ENCODE measurements at places on chromosomes 7 and 10. TPM values are rescaled to one million over a fixed set of nuclear protein-coding genes. Genes with fewer than 3 reads are reported as not detected.

HSPA12A gene
- 23.6 TPM for total RNA-seq

GRCh38 chr7:37153376-37153775, 295.3 kb downstream of the ELMO1 start:
- no peak for DNase-seq
- no peak overlapping the region for H3K27ac ChIP-seq
- H3K36me3 ChIP-seq: no peaks in the 10 kb centered on the region
- no peak overlapping the region for H3K4me3 ChIP-seq
- no peaks in the 10 kb centered on the region for H3K27me3 ChIP-seq

OR2A5 gene
- not detected for total RNA-seq

PDAP1 gene
- 86.4 TPM for total RNA-seq

LGI1 gene
- total RNA-seq: not detected

SLC29A3 gene
- 12.0 TPM for total RNA-seq

- H3K4me1 ChIP-seq: no peaks in the 10 kb centered on the region
- no peak overlapping the region for H3K27ac ChIP-seq
- no peak overlapping the region for H3K4me3 ChIP-seq
- no peaks in the 10 kb centered on the region for H3K36me3 ChIP-seq
- DNase-seq: no peak
Observed at GRCh38 chr10:1097436-1097835, 41.3 kb downstream of the WDR37 start.

DNA sequence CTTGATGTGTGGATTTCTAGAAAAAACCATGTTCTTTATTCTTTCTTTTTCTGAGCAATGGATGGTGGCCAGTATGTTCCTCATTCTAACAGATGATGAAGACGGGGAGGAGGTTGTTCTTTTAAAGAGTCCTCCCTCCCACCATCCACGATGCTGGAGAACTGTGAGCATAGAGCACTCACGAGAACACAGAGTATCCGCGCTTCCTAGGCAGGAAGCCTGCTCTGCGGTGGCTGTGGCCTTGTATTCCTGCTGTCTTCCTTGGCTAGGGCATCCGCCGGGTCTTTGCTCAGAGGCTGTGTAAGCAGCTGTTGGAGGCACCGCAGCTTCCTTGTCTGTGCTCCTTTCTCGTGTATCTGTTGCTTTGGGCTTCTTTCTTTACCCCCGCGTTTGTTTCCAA, 214.2 kb downstream of the CCDC3 start:
- H3K27ac ChIP-seq: no peak overlapping the region
- no peak overlapping the region for H3K4me3 ChIP-seq
- no peaks in the 10 kb centered on the region for H3K4me1 ChIP-seq
- no peaks in the 10 kb centered on the region for H3K27me3 ChIP-seq
- no peak for DNase-seq

DNA sequence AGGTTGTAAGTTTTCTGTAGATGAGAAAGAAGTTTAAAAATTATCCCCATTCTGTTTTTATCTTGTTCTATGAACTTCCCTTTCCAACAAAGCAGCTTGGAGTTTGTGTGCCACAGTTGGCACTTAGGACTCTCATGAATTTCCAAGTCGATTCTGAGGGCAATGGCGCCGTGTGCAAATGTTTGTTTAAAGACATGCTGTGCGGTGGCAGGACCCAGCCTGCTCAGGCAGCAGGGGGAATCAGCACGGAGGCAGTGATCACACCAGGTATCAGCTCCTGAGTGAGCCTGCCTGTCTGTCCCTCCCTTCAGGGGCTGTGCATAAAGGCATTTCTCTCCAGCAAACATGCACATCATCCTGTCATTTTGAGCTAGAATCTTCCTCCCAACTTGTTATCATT, 109.8 kb upstream of the WDR11 start:
- no peak overlapping the region for H3K27ac ChIP-seq
- H3K4me3 ChIP-seq: no peak overlapping the region
- H3K4me1 ChIP-seq: no peaks in the 10 kb centered on the region
- peaks cover 17% of the 10 kb centered on the region for H3K27me3 ChIP-seq
- H3K36me3 ChIP-seq: no peaks in the 10 kb centered on the region

DNA sequence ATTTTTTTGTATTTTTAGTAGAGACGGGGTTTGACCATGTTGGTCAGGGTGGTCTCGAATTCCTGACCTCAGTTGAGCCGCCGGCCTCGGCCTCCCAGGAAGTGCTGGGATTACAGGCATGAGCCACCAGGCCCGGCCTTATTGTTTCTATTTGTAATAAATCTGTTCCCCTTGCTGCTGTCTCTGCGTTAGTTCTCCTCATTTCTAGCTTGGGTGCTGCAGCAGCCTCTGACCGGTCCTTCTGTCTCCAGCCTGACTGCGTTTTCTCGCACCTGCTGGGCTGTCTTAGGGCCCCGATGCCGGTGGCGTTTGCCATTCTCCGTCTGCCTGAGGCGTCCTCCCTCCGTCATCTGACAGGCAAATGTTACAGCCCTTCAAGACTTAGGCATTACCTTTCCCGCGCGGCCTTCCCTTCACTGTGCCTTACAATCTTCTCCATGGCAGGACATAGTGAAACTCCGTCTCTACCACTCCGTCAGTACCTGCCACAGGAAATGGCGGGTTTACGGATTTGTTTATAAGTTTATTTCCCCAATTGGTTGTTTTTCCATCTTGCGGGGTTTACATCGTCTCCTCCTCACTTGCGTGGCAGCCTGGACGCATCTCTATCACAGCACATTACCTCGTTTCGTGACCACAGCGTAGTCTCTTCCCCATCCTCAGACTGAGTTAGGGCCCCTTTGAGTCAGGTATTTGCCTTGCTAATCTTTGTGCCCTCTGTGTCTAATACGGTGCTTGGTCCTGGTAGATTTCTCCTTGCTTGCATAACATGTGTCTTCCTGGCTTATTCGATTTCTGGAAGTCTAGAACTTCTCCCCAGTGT, 2.3 kb upstream of the GIMAP8 start:
- H3K36me3 ChIP-seq: no peaks in the 10 kb centered on the region
- no peaks in the 10 kb centered on the region for H3K27me3 ChIP-seq
- H3K4me1 ChIP-seq: no peaks in the 10 kb centered on the region
- no peak for DNase-seq
- H3K4me3 ChIP-seq: no peak overlapping the region

MLLT10 gene
- total RNA-seq: 58.0 TPM

- no peak overlapping the region for H3K4me3 ChIP-seq
- DNase-seq: no peak
- H3K27ac ChIP-seq: no peak overlapping the region
- no peaks in the 10 kb centered on the region for H3K4me1 ChIP-seq
- H3K36me3 ChIP-seq: no peaks in the 10 kb centered on the region
Observed at GRCh38 chr7:71208881-71209280, 76.9 kb downstream of the GALNT17 start.

GRCh38 chr7:77362905-77363304, 53.2 kb downstream of the GSAP start:
- no peaks in the 10 kb centered on the region for H3K27me3 ChIP-seq
- H3K4me1 ChIP-seq: no peaks in the 10 kb centered on the region

OR6B1 gene
- not detected for total RNA-seq

DNA sequence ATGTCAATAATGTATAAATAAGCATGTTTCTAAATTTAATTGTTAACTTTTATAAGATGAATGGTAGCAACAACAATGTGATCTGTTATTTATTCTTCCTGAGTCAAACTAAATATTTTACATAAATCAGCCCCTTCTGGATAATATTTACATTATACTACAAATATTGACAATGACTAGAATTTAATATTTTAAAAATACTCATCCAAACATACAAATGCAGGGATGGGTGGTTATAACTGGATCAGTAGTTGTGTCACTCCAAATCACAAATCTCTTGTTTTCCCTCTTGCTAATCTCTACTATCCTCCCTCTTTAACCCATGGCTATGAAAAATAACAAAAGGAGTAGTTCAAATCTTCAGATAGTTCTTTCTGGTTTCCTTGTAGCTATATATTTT, 407.0 kb downstream of the HTR7 start:
- DNase-seq: no peak
- no peaks in the 10 kb centered on the region for H3K36me3 ChIP-seq
- H3K4me3 ChIP-seq: no peak overlapping the region
- H3K27ac ChIP-seq: no peak overlapping the region
- H3K27me3 ChIP-seq: no peaks in the 10 kb centered on the region

SDHAF3 gene
- total RNA-seq: 4.3 TPM

BBIP1 gene
- 23.6 TPM for total RNA-seq

DNA sequence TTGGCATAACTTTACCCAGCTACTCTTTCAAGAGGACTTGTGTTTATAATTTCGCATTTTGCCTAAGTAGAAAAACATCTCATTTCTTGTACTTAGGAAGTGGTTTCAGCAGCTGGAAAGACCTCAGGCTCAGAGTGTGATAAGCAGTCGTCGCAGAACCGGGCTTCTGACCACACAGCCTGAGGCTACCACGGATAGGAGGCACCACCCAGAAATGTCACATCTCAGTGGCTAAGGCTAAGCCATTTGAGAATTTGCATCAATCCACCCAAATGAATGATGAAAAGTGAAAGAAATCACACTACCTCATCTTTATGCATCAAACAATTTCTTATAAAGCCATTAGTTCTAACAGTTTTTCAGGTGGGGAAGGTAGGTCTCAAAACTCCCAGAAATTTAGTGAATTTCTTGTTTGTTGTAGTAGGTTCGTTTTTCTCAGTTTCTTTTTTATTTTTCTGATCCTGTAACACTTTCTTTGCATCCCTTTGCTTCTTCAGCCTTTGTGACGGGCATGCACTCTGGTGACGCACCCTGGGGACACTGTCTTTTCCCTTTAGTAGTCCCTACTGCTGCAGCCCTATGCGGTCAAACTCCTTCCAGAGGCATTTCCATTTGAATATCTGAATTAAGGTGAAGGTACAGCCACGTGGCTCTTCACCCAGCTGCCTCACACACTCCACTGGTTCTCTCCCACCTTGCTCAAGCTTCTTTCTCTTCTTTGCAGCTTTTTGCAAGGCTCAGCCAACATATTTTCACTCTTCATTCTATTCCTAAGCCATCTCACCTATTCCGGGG, 68.5 kb downstream of the MAP3K8 start:
- no peak overlapping the region for H3K4me3 ChIP-seq
- H3K4me1 ChIP-seq: no peaks in the 10 kb centered on the region
- H3K27ac ChIP-seq: no peak overlapping the region

FHIP2A gene
- 31.0 TPM for total RNA-seq

GRCh38 chr7:151808400-151809145, 68.3 kb downstream of the PRKAG2 start:
- no peaks in the 10 kb centered on the region for H3K36me3 ChIP-seq
- H3K27ac ChIP-seq: no peak overlapping the region
- no peaks in the 10 kb centered on the region for H3K4me1 ChIP-seq
- no peaks in the 10 kb centered on the region for H3K27me3 ChIP-seq

MYO1G gene
- total RNA-seq: 2.9 TPM

- H3K27me3 ChIP-seq: no peaks in the 10 kb centered on the region
- DNase-seq: no peak
- no peak overlapping the region for H3K27ac ChIP-seq
- H3K36me3 ChIP-seq: no peaks in the 10 kb centered on the region
Observed at GRCh38 chr10:105409370-105409769, 768.3 kb downstream of the SORCS3 start.

- no peaks in the 10 kb centered on the region for H3K36me3 ChIP-seq
- H3K27ac ChIP-seq: no peak overlapping the region
- no peaks in the 10 kb centered on the region for H3K4me1 ChIP-seq
- DNase-seq: no peak
- no peaks in the 10 kb centered on the region for H3K27me3 ChIP-seq
Observed at GRCh38 chr10:78814407-78814806, 254.4 kb upstream of the ZMIZ1 start.

GRCh38 chr10:46534828-46535524, 21.5 kb downstream of the GPRIN2 start:
- H3K36me3 ChIP-seq: no peaks in the 10 kb centered on the region
- no peaks in the 10 kb centered on the region for H3K4me1 ChIP-seq
- DNase-seq: no peak
- no peak overlapping the region for H3K4me3 ChIP-seq
- no peak overlapping the region for H3K27ac ChIP-seq

EPO gene
- total RNA-seq: not detected

DNA sequence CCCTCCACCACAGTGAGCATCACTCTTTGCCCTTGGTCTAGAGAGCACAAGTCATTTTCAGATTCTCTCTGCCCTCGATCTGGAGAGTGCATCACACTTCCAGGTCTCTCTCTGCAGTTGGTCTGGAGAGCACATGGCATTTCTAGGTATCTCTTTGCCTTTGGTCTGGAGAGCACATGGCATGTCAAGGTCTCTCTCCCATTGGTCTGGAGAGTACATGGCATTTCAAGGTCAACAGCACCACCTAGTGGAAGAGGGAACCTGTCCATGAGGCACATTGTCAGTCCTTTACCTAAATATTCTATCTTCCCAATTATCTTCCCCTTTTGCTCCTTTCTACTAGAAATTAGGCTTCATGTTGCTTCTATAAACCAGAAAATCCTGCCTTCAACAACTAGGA, 1139.4 kb downstream of the XPNPEP1 start:
- no peaks in the 10 kb centered on the region for H3K4me1 ChIP-seq
- H3K36me3 ChIP-seq: no peaks in the 10 kb centered on the region
- H3K27me3 ChIP-seq: no peaks in the 10 kb centered on the region
- DNase-seq: no peak

DNA sequence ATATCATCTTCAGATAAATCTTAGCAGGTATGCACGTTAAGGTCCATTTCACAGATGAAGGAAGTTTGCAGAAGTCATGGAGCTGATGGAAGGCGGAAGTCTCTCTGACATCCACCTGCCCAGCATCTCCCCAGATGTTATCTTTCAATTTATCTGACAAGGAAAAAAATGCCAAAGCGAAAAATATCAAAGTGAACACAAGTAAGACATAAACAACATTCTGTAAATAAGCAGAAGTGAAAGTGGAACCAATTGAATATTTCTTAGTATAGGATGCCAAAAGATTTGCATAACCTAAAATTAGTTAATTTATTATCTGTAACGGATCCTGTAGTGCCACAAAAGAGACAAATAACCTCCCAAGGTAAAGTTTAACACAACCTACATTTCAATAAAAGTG, 73.6 kb upstream of the NEBL start:
- no peak overlapping the region for H3K4me3 ChIP-seq
- H3K27me3 ChIP-seq: no peaks in the 10 kb centered on the region
- no peaks in the 10 kb centered on the region for H3K36me3 ChIP-seq
- no peak overlapping the region for H3K27ac ChIP-seq
- no peak for DNase-seq

- no peaks in the 10 kb centered on the region for H3K36me3 ChIP-seq
- no peak for DNase-seq
- H3K27ac ChIP-seq: no peak overlapping the region
- no peaks in the 10 kb centered on the region for H3K27me3 ChIP-seq
Observed at GRCh38 chr10:17980846-17981565, 29.3 kb downstream of the SLC39A12 start.

MMRN2 gene
- total RNA-seq: 23.0 TPM

DNA sequence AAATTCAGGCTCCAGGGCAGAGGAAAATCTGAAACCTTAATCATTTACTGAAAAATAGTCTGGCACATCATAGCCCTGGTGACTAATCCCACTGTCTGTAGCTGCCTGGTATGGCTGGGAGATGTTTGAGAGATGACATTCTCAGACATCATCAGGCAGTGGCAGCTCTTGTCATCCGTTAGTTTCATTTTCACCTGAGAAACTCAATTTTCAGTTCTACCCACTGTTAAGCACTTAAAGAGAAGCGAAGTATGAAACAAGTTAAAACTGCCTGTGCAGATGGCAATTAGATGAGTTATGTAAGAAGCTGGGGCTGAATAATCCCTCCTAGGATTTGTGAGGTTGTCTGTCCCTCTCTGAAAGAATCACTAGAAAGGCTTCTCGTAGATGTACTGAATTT, 150.2 kb downstream of the NSUN6 start:
- H3K4me1 ChIP-seq: no peaks in the 10 kb centered on the region
- H3K27ac ChIP-seq: no peak overlapping the region
- H3K4me3 ChIP-seq: no peak overlapping the region
- no peaks in the 10 kb centered on the region for H3K36me3 ChIP-seq
- no peak for DNase-seq

All from breast epithelium (tissue), 4 donors.